ENCODE measurements at places on chromosomes 13 and 19. TPM values are rescaled to one million over a fixed set of nuclear protein-coding genes. Genes with fewer than 3 reads are reported as not detected.

The REEP6 gene
- 1.6 TPM for total RNA-seq

The KCTD12 gene
- total RNA-seq = 7.3 TPM

The FBL gene
- total RNA-seq = 294 TPM

The LYPD5 gene
- total RNA-seq = 0.70 TPM

The DACH1 gene
- not detected for total RNA-seq

The TMTC4 gene
- 18.5 TPM for total RNA-seq

The C19orf85 gene
- not detected for total RNA-seq

The MYBPC2 gene
- 0.28 TPM for total RNA-seq

The LILRA5 gene
- total RNA-seq = not detected

The KCTD15 gene
- 11.6 TPM for total RNA-seq
